Daoy (cell line): ENCODE measurements at places on chromosomes 2 and 18. TPM values are rescaled to one million over a fixed set of nuclear protein-coding genes. Genes with fewer than 3 reads are reported as not detected.

LIMS4 gene
- total RNA-seq = 0.24 and 0.29 TPM in 2 replicates

DNA sequence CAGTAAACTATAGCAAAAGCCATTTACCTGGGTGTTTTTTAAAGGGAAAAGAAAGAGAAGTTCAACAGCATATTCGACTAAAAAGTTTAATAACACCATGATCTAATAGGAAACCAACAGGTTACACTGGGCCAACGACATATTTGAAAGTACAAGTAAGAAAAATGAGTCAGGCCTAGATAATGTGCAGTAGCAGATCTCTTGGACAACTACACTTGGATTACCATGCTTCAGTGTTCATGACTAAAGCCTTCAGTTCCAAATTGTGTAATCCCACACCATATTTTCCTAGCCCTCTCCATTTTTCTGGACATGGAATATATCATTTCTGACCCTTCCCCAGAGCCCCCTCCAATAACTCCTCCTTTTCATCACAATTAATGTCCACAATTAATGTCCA is 39.1 kb upstream of the FIGN start:
- peak; percentile 53 for DNase-seq

SAG gene
- not detected in 2 replicates for total RNA-seq

COL4A4 gene
- total RNA-seq = under 0.01 and 0.15 TPM in 2 replicates

UPP2 gene
- total RNA-seq = not detected in 2 replicates

DNA sequence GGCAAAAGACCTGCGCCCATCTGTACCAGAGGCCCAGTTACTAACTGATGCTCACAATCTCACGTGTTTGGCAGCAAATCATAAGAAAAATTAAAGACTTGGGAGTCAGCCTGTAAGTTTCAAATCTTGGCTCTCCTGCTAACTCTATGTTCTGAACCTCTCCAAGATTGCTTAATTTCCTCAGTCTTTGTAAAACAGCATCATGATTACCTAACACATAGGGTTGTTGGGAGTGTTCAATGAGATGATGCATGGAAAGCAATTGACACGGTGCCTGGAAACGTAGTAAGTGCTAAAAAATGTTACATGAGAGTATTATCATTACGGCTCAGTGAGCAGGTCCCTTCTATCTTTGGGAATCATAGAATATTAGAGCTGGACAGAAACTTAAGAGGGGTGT is 497.6 kb upstream of the TCF4 start:
- no peak for DNase-seq

- no peak for DNase-seq
These were observed 135.5 kb downstream of the NDUFA10 start for GRCh38 chr2:239889641-239890121.

DNA sequence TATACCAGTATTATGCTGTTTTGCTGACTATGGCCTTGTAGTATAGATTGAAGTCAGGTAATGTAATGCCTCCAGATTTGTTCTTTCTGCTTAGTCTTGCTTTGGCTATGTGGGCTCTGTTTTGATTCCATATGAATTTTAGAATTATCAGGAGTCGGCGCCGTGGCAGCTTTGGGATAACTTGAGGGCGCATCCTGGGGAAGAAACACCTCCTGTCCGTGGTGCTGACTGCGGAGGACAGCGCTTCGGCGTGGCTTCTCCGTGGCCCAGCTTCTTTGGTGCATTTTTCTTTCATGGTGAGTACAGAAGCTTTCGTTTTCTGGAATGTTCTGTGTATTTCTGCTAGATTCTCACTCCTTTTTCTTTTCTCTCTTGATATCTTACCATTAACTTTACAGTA is 25.2 kb downstream of the CCDC74A start:
- no peak for DNase-seq

- DNase-seq = peak; percentile 94
These were observed 165.2 kb upstream of the KLF7 start for GRCh38 chr2:207330912-207331311.

DNA sequence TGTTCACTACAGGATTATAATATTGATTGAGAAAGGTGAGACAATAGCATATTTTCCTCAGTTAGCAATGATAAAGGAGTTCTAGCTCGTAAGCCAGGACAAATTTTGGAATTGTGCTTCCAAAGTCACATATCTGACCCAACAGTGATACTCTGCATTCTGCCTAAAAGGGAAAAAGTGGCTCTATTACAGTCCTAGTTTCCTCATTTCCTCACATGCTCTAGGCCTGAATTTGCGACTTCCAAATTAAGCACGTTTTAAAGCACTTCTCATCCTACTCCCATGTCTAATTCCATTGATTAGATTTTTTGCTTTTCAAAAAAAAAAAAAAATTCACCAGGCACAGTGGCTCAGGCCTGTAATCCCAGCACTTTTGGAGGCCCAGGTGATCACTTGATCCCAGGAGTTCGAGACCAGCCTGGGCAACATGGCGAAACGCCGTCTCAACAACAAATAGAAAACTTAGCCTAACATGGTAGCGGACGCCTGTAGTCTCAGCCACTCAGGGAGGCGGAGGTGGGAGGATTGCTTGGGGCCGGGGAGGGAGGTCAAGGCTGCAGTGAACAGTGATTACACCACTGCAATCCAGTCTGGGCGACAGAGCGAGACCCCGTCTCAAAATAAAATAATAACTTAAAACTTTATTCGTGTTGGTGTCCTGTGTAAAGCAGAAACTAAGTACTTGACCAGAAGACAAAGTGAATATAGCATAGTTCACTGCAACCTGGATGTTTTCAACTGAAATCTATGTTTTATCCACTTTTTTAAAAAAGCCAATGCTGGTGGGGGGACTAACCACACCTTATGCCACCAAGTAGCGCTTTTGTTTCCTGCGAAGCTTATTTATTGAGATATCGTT is 1.5 kb downstream of the ESCO1 start:
- DNase-seq = peak; percentile 3

- peak; percentile 92 for DNase-seq
These were observed 42.4 kb downstream of the LRRFIP1 start for GRCh38 chr2:237669628-237670392.

- no peak for DNase-seq
These were observed 5.3 kb upstream of the CERS6 start for GRCh38 chr2:168450732-168451131.

SERPINB13 gene
- not detected in 2 replicates for total RNA-seq

DNA sequence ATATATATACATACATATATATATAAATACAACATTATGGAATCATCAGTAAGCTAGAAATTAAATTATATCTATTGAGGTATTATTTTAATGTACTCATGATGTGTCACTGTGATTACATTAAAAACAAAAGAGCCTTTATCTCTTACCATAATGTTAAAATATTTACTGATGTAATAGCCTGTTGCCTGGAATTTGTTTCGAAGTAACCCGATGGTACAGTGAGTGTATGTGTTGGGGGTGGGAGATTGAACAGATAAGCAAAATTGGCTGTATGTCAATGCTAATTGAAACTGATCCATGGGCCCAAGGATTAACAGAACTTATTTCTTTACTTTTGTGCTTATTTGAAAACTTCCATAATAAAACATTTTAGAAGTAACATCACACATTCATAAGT is 1473.2 kb downstream of the LRP1B start:
- DNase-seq = no peak

ANKRD23 gene
- 2.1 and 6.0 TPM in 2 replicates for total RNA-seq

GRCh38 chr2:184596819-184597411 is 1.4 kb upstream of the ZNF804A start:
- DNase-seq = peak; percentile 16

- no peak for DNase-seq
These were observed 116.3 kb downstream of the FEZ2 start for GRCh38 chr2:36481709-36482108.

DNA sequence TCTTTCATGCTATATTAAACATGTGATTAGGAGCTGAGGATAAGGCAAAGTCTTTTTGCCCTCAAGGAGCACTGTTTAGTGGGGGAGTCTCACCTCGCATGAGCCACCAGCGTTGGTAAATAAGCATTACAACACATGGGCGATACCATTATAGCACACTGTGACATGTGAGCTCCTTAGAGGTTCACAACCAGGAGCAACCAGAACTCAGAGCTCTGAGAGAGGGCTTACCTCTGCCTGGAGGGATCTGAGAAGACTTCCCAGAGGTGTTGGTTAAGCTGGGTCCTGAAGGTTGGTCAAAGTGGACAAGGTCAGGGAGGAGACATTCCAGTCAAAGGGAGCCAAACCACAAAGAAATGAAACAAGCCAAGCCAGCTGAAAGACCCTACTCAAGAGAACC is 158.8 kb downstream of the ESCO1 start:
- DNase-seq = no peak

- no peak for DNase-seq
These were observed 6.3 kb upstream of the ID2 start for GRCh38 chr2:8675543-8675942.

IL1RL1 gene
- total RNA-seq = not detected in 2 replicates

TGFA gene
- 5.8 and 6.6 TPM in 2 replicates for total RNA-seq

FAM237A gene
- total RNA-seq = not detected in 2 replicates
